HT1080 (cell line): ENCODE measurements at places on chromosomes 7 and 10. TPM values are rescaled to one million over a fixed set of nuclear protein-coding genes. Genes with fewer than 3 reads are reported as not detected.

DNA sequence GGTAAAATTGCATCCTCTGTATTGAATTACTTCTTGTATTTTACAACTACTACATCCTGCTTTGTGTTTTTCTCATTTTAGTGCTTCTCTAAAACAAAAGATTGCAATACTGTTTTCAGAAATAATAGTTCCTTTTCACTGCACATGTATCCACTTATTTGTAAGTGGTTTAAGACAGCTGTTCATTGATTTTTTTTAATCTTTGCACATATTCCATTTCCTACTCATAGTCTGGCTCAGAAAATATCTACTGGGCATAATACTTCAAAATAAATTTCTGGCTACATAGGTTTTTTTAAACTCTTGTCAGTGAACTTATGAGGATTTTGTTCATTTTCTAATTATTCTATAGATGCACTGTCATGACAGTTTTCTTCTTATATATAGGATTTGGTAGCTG lies 54.8 kb downstream of the SND1 start:
- DNase-seq = no peak

- no peak for DNase-seq
These were observed 53.7 kb upstream of the MTPN start for GRCh38 chr7:136030867-136031318.

DNA sequence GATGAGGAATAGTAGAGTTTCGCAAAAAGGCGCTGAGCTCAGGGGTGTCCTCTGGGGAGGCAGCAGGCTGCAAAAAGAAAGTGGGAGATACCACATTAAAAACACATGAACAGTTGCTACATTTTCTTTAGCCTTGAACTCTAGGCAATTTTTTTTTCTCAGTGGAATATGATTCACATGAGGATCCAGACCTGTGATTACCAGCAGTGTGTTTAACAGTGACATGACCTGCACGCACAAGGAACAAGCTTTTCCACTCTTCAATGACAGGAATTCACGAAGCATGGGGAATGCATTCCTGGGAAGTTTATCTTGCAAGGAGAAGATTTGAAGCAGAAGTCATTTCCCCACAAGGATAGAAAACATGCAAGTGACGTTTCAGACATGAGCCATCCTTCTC lies 161.6 kb downstream of the ITGA8 start:
- no peak for DNase-seq

- no peak for DNase-seq
These were observed 296.4 kb upstream of the MKLN1 start for GRCh38 chr7:131031099-131031868.

GRCh38 chr10:15455456-15455855 lies 84.4 kb upstream of the FAM171A1 start:
- no peak for DNase-seq

GRCh38 chr10:5809527-5810154 lies 3.6 kb downstream of the GDI2 start:
- DNase-seq = no peak

Gene PTPRN2
- 0.31 TPM in 1 of 2 replicates, not detected in the other for total RNA-seq

Gene SFXN4
- 30.4 and 36.7 TPM in 2 replicates for total RNA-seq

Gene REPIN1
- 122 and 136 TPM in 2 replicates for total RNA-seq
